ENCODE measurements at places on chromosomes 4 and X.

DNA sequence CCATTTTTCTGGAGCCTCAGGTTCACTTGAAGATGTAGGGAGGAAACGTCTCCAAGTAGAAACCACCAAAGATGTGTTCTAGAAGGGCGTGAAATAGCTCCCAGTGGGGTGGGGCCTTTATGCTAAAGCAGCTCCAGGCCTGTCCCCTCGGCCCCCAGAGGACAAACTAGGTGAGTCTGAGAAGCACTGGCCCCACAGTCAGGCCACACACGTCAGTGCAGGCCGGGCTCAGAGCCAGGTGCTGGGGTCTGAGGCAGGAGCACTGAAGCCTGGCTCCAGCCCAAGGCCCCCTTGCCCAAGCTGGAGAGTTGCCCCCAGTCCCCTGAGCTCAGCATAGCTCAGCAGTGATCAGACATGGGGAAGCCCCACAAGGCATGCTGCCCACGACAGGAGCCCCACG is 95.4 kb upstream of the PSAPL1 start:
- DNase-seq = no peak

DNA sequence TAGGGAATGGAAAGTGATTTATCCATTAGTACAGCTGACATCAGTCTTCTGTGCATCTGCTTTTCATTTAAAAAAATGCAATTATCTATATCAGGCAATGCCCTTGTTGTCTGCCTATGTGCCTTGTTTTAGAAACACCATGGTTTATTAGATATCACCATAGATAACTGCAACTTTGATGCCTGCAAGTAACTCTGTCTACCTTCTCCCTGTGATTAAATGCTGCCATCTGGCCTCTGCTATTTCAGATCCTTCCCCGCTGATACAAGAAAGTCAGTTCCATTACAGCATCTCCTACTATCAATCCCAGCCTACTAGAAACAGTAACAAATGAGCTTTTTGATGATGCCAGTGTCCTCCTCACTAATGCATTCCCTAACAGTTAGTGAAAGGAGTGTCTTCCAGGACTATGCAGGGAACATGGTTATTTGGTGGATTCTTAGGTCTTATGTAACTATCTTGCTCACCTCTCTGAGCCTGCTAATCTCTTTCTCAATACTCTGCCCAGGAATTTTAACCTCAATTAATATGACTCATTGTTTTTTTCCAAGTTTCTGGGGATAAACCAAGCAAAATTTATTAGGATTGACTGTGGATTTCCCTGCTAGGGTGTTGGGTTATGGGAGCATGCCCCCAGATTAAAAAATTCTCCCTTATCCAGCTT is 444.9 kb downstream of the RAPGEF2 start:
- no peak for DNase-seq

- no peak for DNase-seq
These were observed 37.0 kb downstream of the IRS4 start for GRCh38 chrX:108699368-108699767.

- no peak for DNase-seq
These were observed 188.5 kb upstream of the FTHL17 start for GRCh38 chrX:31260351-31260750.

- peak; percentile 64 for DNase-seq
These were observed at the start of gene SRD5A3 for GRCh38 chr4:55345980-55346850. TSS of gene SRD5A3 (plus strand) at chr4:55346242. CDS start at chr4:55346337, 95 bp downstream.

GRCh38 chr4:7192252-7193029 is at the start of gene SORCS2:
TSS of gene SORCS2 (plus strand) at chr4:7192538.
- no peak for DNase-seq

- no peak for DNase-seq
These were observed 1655.8 kb upstream of the TENM3 start for GRCh38 chr4:180587379-180587778.

DNA sequence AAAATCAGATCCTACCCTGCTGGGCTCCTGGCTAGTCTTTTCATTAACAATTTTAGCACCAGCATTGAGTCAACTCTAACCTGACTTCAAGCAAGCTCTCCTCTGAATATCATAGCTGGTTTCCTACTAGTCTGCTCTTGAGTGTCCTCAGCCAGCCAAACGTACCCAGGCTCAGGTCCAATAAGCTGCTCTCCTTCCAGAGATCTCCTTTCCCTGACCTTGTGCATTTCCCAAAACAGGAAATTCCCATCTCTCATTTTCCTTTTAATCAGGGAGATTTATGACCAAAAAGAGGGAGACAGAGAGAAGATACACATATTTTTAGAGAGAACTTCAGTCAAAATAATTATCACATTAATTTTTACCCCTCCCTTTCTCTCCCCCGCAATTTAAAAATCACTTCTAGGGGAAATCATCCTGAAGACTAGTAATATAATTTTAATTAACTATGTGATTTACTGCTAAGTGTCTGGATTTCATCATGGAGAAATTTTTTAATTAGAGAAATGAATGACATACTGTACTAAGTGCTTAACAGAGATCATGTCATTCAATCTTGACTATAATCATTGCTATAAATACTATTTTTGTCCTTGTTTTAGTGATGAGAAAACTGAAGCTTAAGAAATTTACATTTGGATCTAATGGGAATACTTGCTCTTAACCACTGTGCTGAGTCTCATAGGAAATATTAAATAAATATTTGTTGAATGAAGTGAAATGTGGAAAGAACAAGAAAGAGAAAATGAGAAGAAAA is 421.7 kb upstream of the INTU start:
- DNase-seq = no peak

All from activated T-helper 1 cell treated with anti-CD3 and anti-CD28 coated beads, Interleukin-2, amount 50 U/mL, for 16 hours (primary cell).